ENCODE measurements at places on chromosomes 1 and 21.

- H3K4me1 ChIP-seq: no peaks in the 10 kb centered on the region
- no peaks in the 10 kb centered on the region for H3K27me3 ChIP-seq
- no peak overlapping the region for H3K4me3 ChIP-seq
- no peak overlapping the region for H3K27ac ChIP-seq
- no peaks in the 10 kb centered on the region for H3K36me3 ChIP-seq
Measured at GRCh38 chr1:111559736-111560279, 56.4 kb upstream of the ADORA3 start.

DNA sequence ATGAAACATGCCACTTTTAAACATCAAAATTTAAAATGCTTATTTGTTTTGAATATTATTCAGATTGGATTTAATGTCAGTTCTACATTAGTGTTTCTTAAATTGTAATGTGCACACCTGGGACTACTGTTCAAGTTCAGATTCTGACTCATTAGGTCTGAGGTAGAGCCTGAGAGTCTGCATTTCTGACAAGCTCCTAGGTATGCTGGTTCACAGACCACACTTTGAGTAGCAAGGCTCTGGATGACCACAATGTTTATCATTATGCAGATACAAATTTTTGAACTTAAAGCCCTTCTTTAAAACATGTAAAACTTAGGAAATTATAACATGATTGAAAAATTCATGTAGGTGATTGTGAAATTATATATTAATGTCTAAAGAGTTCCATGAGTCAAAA, 40.2 kb downstream of the TTLL7 start:
- no peak overlapping the region for H3K4me3 ChIP-seq
- H3K4me1 ChIP-seq: no peaks in the 10 kb centered on the region
- no peak for DNase-seq
- H3K27ac ChIP-seq: no peak overlapping the region

DNA sequence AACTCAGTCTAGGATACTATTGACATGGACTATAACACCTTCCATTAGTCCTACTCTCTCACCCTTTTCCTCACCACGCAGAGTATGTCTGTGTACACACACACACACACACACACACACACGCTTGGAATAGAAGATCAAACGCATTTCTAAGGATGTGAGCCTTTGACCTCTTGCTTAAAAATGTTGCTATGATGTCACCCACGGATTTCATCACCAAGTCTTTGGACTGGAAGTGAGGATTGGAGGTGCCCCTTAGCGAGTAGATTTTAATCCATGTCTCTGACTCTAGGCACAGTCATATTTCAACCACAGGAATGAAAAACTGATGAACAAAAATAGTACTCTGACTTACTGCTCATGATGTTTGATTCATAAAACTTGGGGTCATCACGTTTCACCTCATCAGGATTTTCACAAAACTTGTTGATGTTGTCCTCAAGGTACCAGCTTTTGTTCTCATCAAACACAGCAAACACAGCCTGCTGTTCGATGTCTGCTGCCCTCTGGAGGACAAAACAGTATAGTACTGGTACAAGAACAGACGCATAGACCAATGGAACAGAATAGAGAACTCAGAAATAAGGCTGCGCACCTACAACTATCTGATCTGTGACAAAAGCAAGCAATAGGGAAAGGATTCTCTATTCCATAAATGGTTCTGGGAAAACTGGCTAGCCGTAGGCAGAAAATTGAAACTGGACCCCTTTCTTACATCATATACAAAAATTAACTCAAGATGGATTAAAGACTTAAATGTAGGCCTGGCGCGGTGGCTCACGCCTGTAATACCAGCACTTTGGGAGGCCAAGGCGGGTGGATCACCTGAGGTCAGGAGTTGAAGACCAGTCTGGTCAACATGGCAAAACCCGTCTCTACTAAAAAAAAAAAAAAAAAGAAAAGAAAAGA, 39.9 kb downstream of the F5 start:
- no peaks in the 10 kb centered on the region for H3K27me3 ChIP-seq
- DNase-seq: peak; percentile 40
- no peaks in the 10 kb centered on the region for H3K36me3 ChIP-seq

DNA sequence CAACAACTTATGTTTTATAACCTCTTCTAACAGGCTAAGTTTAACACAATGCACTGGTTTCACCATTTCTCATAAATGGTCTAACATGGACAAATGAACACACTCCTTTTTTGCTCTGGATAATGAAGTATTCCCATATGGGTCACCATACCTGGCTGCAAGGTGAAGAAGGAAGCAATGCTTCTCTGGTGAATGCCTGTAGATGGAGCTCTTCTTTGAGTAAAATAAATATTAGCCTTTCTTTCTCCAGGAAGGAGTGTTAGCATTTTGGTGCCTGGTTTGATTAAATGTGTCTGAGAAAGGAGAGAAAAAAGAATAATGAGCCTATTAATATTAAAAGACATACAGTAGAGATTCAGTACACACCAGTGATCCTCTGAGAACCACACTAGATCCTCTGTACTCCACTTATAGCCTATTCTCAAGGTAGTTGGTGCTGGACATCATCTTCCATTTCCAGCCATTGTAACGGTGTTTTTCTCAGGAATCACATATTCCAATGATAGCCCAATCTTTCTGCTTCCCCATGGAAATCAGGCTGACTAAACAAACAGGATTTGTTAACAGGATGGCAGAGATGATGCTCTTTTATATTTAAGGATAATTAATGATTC, 17.6 kb downstream of the MTFR1L start:
- DNase-seq: no peak
- H3K27ac ChIP-seq: no peak overlapping the region
- H3K4me1 ChIP-seq: no peaks in the 10 kb centered on the region
- H3K27me3 ChIP-seq: no peaks in the 10 kb centered on the region
- peaks cover 3% of the 10 kb centered on the region for H3K36me3 ChIP-seq
- no peak overlapping the region for H3K4me3 ChIP-seq

- H3K4me3 ChIP-seq: no peak overlapping the region
- DNase-seq: no peak
- H3K4me1 ChIP-seq: no peaks in the 10 kb centered on the region
- H3K27ac ChIP-seq: no peak overlapping the region
- no peaks in the 10 kb centered on the region for H3K36me3 ChIP-seq
Measured at GRCh38 chr21:42746240-42746592, 92.8 kb downstream of the PDE9A start.

DNA sequence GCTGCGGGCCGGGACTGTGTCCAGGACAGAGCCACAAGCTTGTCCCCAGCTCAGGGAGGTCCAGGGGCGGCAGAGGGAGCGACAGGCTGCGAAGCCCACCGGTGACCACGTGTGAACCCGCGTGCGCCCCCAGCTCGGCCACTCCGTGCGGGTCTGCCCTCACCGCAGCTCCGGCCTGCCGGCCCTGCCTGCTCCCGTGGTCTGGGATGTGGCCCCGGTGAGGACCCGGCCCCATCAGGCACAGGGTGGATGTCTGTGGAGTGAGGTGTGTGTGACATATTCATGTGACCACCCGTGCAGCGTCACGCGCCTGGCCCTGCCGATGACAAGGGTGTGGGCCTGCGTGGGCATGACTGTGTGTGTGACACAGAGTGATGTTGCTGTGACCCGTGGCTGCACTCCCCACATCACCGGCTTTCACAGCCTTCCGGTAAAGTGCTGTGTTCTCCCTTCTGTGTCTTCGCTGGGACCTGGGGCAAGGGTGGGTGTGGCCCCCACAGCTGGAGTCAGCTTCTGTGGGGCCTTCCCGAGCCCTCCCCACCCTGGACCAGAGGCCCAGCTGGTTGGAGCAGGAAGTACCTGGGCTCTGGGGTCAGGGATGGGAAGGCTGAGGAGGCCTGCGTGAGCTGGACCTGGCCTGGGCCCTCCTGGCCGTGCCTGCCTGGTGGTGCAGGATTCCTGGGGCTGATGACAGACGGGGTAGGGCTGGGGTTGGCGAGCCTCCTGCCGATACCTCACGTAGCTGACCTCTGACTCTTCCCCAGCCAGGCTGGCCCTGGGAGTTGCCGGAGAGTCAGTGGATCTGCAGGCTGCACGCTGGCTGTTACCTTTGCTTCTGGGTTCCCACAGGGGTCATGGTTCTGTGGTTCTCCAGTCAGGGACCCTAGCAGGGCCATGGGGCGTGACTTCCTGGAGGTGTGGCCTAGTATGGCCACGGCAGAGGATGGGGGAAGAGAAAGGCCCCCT, 4.1 kb downstream of the RNF223 start:
- H3K27me3 ChIP-seq: no peaks in the 10 kb centered on the region
- H3K36me3 ChIP-seq: no peaks in the 10 kb centered on the region
- H3K4me3 ChIP-seq: peak overlapping the region; percentile 66
- H3K27ac ChIP-seq: no peak overlapping the region
- peaks cover 15% of the 10 kb centered on the region for H3K4me1 ChIP-seq

DNA sequence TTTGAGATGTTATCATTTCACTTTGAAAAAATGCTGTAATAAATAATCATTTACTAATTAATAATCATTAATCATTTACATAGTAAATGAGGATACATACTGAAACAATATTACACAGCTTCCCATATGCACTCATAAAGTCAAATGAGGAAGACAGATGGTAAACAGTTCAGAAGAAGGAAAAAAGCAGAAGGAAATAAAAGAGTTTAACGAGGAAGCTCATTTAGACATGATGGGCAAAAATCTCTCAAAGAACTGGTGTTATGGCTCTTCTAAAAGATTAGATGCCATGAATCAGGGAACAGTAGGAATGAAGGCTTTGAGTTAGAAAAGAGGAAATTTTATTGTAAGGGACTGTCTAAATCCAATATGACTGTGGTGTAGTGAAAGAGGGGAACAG, 347.6 kb downstream of the PTPRC start:
- H3K27me3 ChIP-seq: no peaks in the 10 kb centered on the region
- H3K27ac ChIP-seq: no peak overlapping the region
- H3K4me3 ChIP-seq: no peak overlapping the region

- H3K36me3 ChIP-seq: no peaks in the 10 kb centered on the region
- H3K27ac ChIP-seq: no peak overlapping the region
- H3K4me1 ChIP-seq: no peaks in the 10 kb centered on the region
- H3K4me3 ChIP-seq: no peak overlapping the region
Measured at GRCh38 chr1:168751195-168751650, 22.2 kb upstream of the DPT start.

- H3K27me3 ChIP-seq: no peaks in the 10 kb centered on the region
- H3K4me3 ChIP-seq: no peak overlapping the region
- H3K27ac ChIP-seq: no peak overlapping the region
- DNase-seq: no peak
- H3K36me3 ChIP-seq: peaks cover 34% of the 10 kb centered on the region
Measured at GRCh38 chr1:21700094-21700493, 30.9 kb upstream of the RAP1GAP start.

DNA sequence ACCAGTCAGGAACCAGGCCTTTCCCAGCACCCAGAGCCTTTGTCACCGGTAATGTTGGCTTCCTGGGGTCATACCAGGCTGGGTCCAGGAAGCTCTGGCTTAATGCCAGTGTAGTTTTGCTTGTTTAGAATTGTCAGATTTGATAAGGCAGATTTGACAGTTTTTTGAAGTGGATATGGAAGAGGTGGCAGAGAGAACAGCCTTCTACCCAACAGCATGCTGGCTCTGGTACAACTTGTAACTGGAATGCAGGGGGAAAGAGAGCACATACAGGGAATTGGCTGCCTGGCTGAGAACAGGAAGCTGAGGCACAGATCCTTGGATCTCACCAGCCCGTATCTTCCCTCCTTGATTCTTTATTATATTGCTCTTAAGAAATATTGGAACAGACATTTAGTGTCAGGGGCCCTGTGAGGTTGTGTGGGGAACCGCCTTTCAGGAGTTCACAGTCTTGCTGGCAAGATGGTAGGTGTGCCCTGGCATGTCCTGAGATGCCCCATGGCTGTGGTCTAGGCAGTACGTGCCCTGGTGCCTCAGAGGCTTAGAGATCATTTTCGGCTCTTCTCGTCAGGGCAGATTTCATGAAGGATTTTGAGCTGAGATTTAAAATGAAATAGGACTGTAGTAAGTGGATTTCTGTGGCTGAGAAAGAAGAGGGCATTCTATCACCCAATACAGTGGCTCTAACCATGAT, 227.0 kb downstream of the PBX1 start:
- no peaks in the 10 kb centered on the region for H3K4me1 ChIP-seq
- no peak overlapping the region for H3K27ac ChIP-seq
- no peaks in the 10 kb centered on the region for H3K36me3 ChIP-seq
- H3K27me3 ChIP-seq: no peaks in the 10 kb centered on the region

- 0 out of 2 replicates have a peak, but pooled peaks cover 1% of the 10 kb centered on the region for H3K27me3 ChIP-seq
- DNase-seq: no peak
- peaks cover 22% of the 10 kb centered on the region for H3K4me1 ChIP-seq
- no peak overlapping the region for H3K27ac ChIP-seq
- H3K36me3 ChIP-seq: no peaks in the 10 kb centered on the region
Measured at GRCh38 chr1:117631359-117632160, 25.7 kb downstream of the TENT5C start.

DNA sequence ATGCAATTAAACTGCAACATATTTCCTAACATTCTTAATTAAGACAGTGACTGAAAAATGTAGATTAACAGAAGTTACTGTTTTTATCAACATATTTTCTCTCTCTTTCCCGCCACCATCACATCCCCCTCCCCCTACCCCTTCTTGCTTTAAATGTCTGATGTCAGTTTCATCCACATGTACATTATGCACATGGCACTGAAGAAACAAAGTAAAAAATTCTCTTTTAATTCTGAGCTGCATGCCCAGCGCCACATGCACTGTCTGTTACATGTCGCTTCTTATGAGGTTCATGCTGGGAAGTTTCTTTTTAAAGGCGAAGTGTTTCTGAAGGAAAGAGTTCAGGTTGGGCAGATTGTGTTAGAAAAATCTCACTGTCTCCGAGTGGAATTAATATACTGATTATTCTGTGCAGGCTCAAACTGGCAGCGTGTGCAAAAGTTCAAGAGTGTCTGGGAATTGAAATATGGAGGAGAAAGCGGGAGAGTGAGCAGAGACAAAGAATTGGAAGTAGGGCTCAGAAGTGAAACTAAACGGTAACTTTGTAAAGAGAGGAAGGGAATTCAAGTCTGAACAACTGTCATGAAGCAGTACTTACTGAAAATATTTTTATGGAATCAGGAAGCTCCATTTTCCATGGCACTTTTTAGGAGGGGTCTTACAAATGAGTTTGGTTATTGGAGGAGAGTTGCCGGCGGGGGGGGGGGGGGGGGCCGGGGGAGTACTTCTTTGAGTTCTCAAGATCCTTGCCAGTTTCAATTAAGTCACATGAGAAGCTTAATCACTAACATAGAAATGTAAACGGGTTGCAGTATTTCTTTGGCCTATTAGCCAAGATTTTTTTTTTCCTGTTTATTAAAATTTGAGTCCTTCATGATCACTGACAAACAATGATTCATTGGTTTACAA, 217.6 kb downstream of the SDCCAG8 start:
- no peaks in the 10 kb centered on the region for H3K36me3 ChIP-seq
- H3K27ac ChIP-seq: no peak overlapping the region
- no peak for DNase-seq

- H3K27me3 ChIP-seq: no peaks in the 10 kb centered on the region
- no peaks in the 10 kb centered on the region for H3K4me1 ChIP-seq
- H3K27ac ChIP-seq: no peak overlapping the region
Measured at GRCh38 chr21:45032332-45032731, 42.0 kb upstream of the ADARB1 start.

DNA sequence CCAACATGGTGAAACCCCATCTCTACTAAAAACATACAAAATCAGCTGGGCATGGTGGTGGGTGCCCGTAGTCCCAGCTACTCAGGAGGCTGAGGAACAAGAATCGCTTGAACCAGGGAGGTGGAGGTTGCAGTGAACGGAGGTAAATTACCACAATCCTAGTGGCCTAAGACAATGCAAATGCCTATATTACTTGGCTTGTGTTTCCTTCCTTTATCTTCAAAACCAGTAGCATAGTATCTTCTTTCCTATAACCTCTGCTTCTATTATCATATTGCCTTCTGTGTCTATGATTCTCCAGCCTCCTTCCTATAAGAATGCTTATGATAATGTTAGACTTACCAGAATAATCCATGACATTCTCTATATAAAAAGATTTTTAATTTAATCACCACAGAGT, 156.2 kb upstream of the RGS18 start:
- DNase-seq: no peak
- H3K4me1 ChIP-seq: no peaks in the 10 kb centered on the region
- H3K4me3 ChIP-seq: no peak overlapping the region
